Adrenal gland (tissue), 19 donors: ENCODE measurements at places on chromosomes 1 and 21. TPM values are rescaled to one million over a fixed set of nuclear protein-coding genes. Genes with fewer than 3 reads are reported as not detected.

GRCh38 chr1:70847013-70847412, 200.6 kb downstream of the PTGER3 start:
- DNase-seq: no peak

- DNase-seq: no peak
Measured at GRCh38 chr21:40299451-40299850, 432.2 kb downstream of the PCP4 start.

Gene C1orf56
- 8.3 TPM for polyA plus RNA-seq

Gene PDZK1
- polyA plus RNA-seq: 3.9 TPM

DNA sequence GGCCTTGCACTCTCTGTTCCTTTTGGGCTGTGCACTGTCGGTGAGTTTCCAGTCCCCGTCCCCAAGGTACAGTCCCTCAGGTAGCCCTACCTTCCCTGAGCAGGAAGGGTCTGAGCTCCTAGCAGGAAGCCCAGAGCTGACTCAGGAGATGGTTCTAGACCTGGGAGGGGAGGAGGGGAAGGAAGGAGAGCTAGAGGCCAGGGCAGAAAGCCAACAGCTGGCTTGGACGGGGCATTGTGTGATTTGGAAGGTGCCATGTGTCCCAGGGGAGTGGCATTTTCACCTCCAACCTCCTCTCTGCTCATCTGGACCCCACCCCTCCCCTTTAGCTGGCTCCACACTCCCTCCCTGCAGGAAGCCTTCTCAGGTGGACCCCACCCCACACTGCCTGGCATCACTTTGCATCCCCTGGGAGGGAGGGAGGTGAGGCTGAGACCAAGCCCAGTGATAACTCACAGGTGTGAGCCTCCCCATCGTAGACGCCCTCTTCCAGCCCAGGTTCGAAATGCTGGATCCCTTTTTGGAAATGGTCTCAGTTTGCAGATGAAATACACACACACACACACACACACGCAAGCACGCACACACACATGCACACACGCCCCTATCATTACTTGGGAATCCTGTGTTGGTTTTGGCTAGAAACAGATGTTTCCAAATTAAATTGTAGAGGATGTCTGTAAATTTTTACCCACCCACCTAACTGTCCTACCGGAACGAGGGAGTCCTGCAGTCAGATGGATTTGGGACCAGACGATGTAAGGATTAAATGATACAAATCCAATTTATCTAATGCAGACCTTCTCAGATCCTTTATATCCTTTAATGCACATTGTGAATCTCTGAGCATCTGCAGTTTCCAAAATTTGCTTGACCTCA, 19.7 kb upstream of the IFNLR1 start:
- no peak for DNase-seq

Gene PKP1
- polyA plus RNA-seq: 0.98 TPM
